Hematopoietic multipotent progenitor cell treated with erythropoietin and hydrocortisone succinate and interleukin-3 and kit ligand, for 15 days (in vitro differentiated cells): ENCODE measurements at places on chromosomes 4 and X.

GRCh38 chr4:100842856-100843255 is 325.0 kb upstream of the EMCN start:
- no peak for DNase-seq

GRCh38 chr4:25503779-25504178 is 126.7 kb downstream of the ANAPC4 start:
- no peak for DNase-seq

GRCh38 chrX:148020329-148020728 is 39.2 kb downstream of the FMR1NB start:
- no peak for DNase-seq

DNA sequence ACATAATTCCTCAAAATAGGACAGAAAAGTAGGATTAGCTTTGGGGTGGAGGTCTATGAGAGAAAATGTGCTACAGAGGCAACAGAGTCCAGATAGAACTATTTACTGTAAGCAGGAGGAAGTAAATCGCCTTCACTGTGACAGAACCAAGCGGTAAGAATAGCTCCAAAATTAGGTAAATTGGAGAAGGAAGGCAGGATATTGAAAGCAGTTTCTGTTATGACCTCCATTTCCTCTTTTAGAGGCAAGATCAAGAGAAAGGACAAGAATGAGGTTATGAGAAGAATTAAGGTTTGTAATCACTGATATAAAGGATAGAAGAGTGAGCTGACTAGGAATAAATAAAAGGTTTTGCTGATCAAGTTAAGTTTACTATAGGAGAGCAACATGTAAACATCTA is 44.1 kb upstream of the NEUROG2 start:
- DNase-seq, result no peak

DNA sequence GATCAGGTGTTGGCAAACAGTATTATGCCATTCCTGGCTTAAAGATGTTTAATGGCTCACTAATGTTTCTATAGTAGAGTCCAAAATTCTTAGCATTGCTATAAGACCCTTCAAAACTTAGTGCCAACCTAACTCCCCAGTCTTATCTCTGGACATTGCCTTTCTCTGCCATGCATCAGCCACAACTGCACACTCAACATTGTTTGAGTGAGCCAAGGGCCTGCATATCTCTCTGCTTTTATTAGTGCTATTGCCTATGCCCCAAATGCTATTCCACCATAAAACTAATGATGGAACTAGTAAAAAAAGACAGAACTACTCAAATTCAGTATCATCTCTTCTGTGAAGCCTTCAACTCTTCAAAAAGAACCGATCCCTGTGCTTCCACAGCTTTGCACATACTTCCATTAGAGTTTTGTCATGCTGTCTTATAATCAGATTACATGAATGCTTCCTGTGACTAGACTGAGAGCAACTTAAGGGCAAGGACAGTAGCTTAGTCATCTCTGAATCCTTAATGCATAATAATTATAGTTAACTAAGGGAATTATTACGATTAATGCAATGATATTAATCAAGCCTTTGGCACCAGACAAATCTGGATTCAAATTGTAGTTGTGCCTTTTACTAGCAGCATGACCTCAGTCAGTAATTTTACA is 53.7 kb downstream of the CHM start:
- DNase-seq, result no peak

GRCh38 chr4:2135083-2135482 is 76.0 kb downstream of the NAT8L start:
- DNase-seq, result no peak

DNA sequence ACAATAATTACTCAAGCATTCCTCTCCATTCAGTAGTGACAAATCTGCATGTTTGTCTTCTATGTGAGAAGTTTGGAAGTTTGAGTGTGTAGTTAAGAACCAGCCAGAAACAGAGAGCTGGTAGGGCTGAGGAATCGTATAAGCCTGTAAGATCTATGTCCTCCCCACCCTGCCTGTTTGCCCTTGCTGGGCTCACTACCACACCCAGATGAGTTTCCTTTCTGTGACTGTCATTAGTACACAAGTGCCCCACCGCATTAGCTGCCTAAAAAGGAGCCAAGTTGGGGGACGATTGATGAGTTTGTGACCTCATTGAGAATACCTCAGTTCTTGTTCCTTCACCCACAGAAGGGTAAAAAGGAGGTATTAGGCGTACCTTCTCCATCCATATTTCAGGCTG is 28.3 kb downstream of the DOCK11 start:
- DNase-seq, result peak; percentile 41
